ENCODE measurements at places on chromosomes 13 and 19. TPM values are rescaled to one million over a fixed set of nuclear protein-coding genes. Genes with fewer than 3 reads are reported as not detected.

DNA sequence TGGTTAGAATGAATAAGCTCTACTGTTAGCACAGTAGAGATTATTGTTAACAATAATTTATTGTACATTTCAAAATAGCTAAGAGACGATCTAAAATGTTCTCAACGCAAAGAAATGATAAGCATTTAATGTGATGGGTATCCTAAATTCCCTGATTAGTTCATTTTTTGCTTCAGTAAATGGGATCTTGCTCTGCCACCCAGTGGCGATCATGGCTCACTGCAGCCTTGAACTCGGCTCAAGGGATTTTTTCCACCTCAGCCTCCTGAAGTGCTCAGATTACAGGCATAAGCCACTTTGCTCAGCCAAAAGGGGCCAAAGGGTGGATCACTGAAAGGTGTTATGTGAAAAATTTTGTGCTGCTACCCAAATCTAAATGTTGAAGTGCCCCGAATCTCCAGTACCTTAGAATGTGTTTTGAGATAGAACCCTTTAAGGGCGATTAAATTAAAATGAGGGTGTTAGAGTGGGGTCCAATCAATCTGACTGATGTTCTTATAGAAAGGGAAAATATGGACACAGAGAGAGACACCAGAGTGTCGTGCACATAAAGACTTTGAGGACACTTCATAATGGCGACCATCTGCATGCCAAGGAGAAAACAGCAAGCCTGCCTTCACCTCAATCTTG is 31.5 kb upstream of the ZNF766 start:
- H3K4me3 ChIP-seq, result no peak overlapping the region
- no peaks in the 10 kb centered on the region for H3K27me3 ChIP-seq
- H3K27ac ChIP-seq, result no peak overlapping the region

- no peaks in the 10 kb centered on the region for H3K36me3 ChIP-seq
- H3K4me3 ChIP-seq, result no peak overlapping the region
- no peak for DNase-seq
- H3K27ac ChIP-seq, result no peak overlapping the region
Measured at GRCh38 chr13:95471960-95472359, 80.6 kb upstream of the CLDN10 start.

GRCh38 chr13:95505265-95505664 is 47.3 kb upstream of the CLDN10 start:
- H3K36me3 ChIP-seq, result no peaks in the 10 kb centered on the region
- no peak overlapping the region for H3K27ac ChIP-seq
- no peaks in the 10 kb centered on the region for H3K27me3 ChIP-seq
- H3K4me3 ChIP-seq, result no peak overlapping the region
- no peak for DNase-seq
- no peaks in the 10 kb centered on the region for H3K4me1 ChIP-seq

- no peak overlapping the region for H3K27ac ChIP-seq
- no peaks in the 10 kb centered on the region for H3K4me1 ChIP-seq
- H3K36me3 ChIP-seq, result no peaks in the 10 kb centered on the region
- DNase-seq, result no peak
- peaks cover 18% of the 10 kb centered on the region for H3K27me3 ChIP-seq
- no peak overlapping the region for H3K4me3 ChIP-seq
Measured at GRCh38 chr13:33051632-33052031, 35.4 kb downstream of the KL start.

GRCh38 chr19:12952488-12953137 is 4.4 kb downstream of the GADD45GIP1 start:
- H3K4me3 ChIP-seq, result no peak overlapping the region
- peaks cover 42% of the 10 kb centered on the region for H3K36me3 ChIP-seq
- H3K27me3 ChIP-seq, result no peaks in the 10 kb centered on the region
- no peak for DNase-seq

DNA sequence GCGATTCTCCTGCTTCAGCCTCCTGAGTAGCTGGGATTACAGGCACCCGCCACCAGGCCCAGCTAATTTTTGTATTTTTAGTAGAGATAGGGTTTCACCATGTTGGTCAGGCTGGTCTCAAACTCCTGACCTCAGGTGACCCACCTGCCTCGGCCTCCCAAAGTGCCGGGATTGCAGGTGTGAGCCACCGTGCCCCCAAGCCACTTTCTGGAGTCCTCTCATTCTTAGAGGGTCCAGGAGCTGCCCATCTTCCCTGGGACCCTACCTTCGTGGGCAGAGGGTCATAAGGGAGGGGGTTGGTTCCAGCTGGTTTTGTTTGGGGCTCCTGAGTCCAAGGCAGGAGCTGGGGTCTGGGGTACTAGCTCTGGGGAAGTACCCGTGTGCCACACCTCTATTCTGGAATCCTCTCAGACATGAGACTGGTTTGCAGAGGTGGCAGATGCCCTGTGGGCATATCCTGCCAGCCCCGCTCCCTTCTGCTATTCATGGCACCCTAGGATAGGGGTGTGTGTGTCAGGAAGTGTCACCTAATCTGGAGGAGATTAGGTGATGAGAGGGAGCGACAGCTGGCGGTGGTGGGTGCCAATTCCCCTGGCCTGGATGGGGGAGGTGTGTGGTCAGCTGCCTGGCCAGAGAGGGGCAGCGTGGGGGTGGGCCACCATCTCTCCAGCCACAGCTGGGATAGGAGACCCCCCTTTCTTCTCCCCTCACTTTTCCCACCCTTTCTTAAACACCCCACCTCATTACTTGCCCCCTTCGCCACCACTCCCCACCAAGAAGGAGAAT is 2.1 kb downstream of the PRMT1 start:
- H3K4me3 ChIP-seq, result no peak overlapping the region
- peak overlapping the region; percentile 36 for H3K27ac ChIP-seq
- H3K27me3 ChIP-seq, result no peaks in the 10 kb centered on the region
- peaks cover 19% of the 10 kb centered on the region for H3K36me3 ChIP-seq
- no peak for DNase-seq

- DNase-seq, result no peak
- H3K36me3 ChIP-seq, result no peaks in the 10 kb centered on the region
- H3K4me1 ChIP-seq, result no peaks in the 10 kb centered on the region
- H3K27me3 ChIP-seq, result peaks cover 9% of the 10 kb centered on the region
Measured at GRCh38 chr13:99746637-99747402, 224.7 kb downstream of the ZIC5 start.

- no peak overlapping the region for H3K4me3 ChIP-seq
- no peak for DNase-seq
- no peaks in the 10 kb centered on the region for H3K27me3 ChIP-seq
- peak overlapping the region; percentile 47 for H3K27ac ChIP-seq
- H3K4me1 ChIP-seq, result peaks cover 65% of the 10 kb centered on the region
- peaks cover 30% of the 10 kb centered on the region for H3K36me3 ChIP-seq
Measured at GRCh38 chr19:5973867-5974635, 3.9 kb downstream of the RANBP3 start.

DNA sequence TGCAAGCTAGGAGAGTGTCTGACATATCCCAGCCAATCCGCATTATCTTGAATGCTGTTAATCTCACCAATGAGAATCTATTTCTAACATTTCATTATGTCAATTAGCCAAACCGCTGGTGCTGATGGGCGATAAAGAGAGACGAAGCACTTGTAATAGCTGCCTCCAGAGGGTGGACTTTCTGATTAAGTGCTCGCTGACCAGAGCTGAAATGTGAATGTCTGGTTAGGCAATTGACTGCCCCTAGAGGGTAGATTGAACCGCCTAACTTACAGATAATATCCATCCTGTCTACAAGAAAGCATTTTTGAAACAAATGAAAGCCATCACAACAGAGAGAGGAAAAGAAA is 552 bp upstream of the GRWD1 start:
- peaks cover 28% of the 10 kb centered on the region for H3K27me3 ChIP-seq
- H3K36me3 ChIP-seq, result peaks cover 17% of the 10 kb centered on the region
- peaks cover 26% of the 10 kb centered on the region for H3K4me1 ChIP-seq
- no peak for DNase-seq
- peak overlapping the region; percentile 92 for H3K4me3 ChIP-seq

GRCh38 chr19:50198431-50199258 is 4.8 kb upstream of the MYH14 start:
- H3K27ac ChIP-seq, result no peak overlapping the region
- no peaks in the 10 kb centered on the region for H3K4me1 ChIP-seq
- no peak for DNase-seq
- no peaks in the 10 kb centered on the region for H3K36me3 ChIP-seq
- no peak overlapping the region for H3K4me3 ChIP-seq
- H3K27me3 ChIP-seq, result peaks cover 12% of the 10 kb centered on the region

GRCh38 chr13:113926301-113926761 is 47.5 kb downstream of the C13orf46 start:
- no peak overlapping the region for H3K4me3 ChIP-seq
- H3K4me1 ChIP-seq, result peaks cover 8% of the 10 kb centered on the region

GRCh38 chr13:24083722-24084421 is 76.6 kb upstream of the SPATA13 start:
- no peak overlapping the region for H3K27ac ChIP-seq
- H3K36me3 ChIP-seq, result no peaks in the 10 kb centered on the region
- no peaks in the 10 kb centered on the region for H3K4me1 ChIP-seq

DNA sequence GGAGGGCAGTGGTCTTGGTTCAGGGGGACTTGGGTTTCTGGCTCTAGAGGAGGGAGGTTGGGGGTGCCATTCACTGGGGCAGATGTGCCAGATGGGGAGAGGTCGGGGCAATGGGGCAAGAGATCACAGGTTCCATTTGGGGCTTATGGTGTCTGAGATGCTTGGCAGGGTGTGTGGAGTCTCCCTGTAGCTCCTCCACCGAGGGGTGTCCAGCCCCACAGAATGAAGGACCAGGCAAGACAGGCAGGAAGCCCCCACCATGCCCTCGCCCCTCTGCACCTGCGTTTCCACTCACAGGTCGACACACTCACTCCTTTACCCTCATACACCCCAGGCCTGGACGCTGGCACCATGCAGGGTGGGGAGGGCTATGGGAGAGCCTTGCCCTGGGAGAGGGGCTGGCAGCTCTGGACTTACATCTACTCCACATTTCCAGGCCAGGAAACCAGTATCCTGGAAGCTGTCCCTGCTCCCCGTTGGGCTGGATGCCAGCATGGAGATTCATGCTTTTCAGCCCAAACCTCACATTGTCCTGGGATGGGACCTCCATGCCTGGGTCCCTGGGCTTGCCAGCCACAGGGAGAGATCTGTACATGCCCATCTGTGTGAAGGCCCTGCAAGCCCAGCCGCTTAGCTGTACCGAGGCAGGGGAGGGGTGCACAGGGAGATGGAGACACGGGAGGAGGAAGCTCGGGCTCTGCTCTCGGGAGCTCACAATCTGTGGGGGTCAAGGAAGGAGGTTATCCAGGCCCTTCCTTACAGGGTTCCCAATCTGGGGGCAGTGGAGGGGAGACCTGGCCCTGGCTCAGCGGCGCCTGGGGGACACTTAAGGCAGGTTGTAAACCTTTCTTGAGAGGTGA is 77.1 kb downstream of the CHST8 start:
- no peaks in the 10 kb centered on the region for H3K36me3 ChIP-seq
- no peak for DNase-seq
- no peak overlapping the region for H3K4me3 ChIP-seq
- no peaks in the 10 kb centered on the region for H3K4me1 ChIP-seq
- H3K27me3 ChIP-seq, result no peaks in the 10 kb centered on the region

- DNase-seq, result no peak
- H3K4me3 ChIP-seq, result no peak overlapping the region
- H3K27ac ChIP-seq, result no peak overlapping the region
- H3K4me1 ChIP-seq, result no peaks in the 10 kb centered on the region
- H3K36me3 ChIP-seq, result peaks cover 10% of the 10 kb centered on the region
Measured at GRCh38 chr13:45215392-45216077, 14.7 kb upstream of the KCTD4 start.

- peaks cover 3% of the 10 kb centered on the region for H3K27me3 ChIP-seq
- peaks cover 30% of the 10 kb centered on the region for H3K4me1 ChIP-seq
- H3K36me3 ChIP-seq, result no peaks in the 10 kb centered on the region
- DNase-seq, result no peak
- H3K27ac ChIP-seq, result no peak overlapping the region
Measured at GRCh38 chr13:50587115-50587514, 256.4 kb downstream of the DLEU7 start.

- peaks cover 18% of the 10 kb centered on the region for H3K4me1 ChIP-seq
- H3K27me3 ChIP-seq, result peaks cover 21% of the 10 kb centered on the region
- no peak for DNase-seq
- no peak overlapping the region for H3K4me3 ChIP-seq
- no peak overlapping the region for H3K27ac ChIP-seq
Measured at GRCh38 chr13:44652962-44653660, 77.0 kb upstream of the TSC22D1 start.

DNA sequence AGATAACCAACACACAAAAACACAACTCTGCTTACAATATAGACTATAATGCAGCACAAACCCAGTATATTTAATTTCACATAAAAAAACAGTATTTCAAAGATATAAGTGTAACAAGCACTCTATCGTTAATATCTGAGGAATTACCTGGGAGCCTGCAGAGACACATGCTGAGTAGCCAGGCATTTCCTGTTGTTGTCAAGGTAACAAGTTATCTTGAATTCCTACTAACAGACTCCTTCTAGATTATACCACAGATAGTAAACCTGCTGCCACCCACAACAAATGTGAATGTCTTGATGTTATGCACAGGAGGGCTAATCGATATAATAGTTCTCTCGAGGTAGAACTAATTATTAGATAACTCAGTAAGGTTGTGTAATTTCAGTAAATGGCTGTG is 826.0 kb upstream of the PRR20A start:
- no peak overlapping the region for H3K27ac ChIP-seq
- H3K4me3 ChIP-seq, result no peak overlapping the region
- no peaks in the 10 kb centered on the region for H3K27me3 ChIP-seq
- H3K36me3 ChIP-seq, result no peaks in the 10 kb centered on the region
- H3K4me1 ChIP-seq, result no peaks in the 10 kb centered on the region

DNA sequence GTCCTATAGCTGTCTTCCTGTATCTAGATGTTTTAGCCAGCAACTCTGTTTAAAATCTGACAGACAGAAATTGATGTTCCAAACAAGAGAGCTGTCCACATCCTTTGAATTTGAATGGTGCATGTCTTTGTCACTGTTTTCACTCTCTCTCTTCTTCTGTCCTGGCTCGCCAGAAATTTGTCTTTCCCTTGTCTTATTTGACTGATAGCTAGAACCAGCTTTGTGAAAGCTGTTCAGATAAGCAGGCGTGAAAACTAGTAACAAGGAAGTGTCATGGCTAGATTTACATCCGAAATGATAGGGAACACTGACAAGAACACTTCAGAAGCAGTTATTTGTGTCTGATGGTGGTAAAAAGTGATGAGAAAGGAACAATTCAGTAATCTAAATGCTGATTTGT is 354.9 kb upstream of the SLITRK1 start:
- H3K27me3 ChIP-seq, result no peaks in the 10 kb centered on the region
- no peak overlapping the region for H3K4me3 ChIP-seq
- no peak for DNase-seq

- peak overlapping the region; percentile 89 for H3K27ac ChIP-seq
Measured at GRCh38 chr13:48496271-48497161, 36.4 kb downstream of the RCBTB2 start.

The APOC1 gene
- not detected for total RNA-seq

The LRRC25 gene
- not detected for total RNA-seq

The LILRB5 gene
- not detected for total RNA-seq

The SULT2B1 gene
- not detected for total RNA-seq

The ISOC2 gene
- total RNA-seq, result 28.2 TPM

The PSG7 gene
- not detected for total RNA-seq

The VSTM1 gene
- not detected for total RNA-seq

The LILRA1 gene
- not detected for total RNA-seq

The SERTM1 gene
- not detected for total RNA-seq

The ZNF582 gene
- total RNA-seq, result 3.3 TPM

The GTF2F2 gene
- 17.0 TPM for total RNA-seq

The APC2 gene
- total RNA-seq, result 0.03 TPM

The PGLYRP1 gene
- total RNA-seq, result not detected

The MYCBP2 gene
- 122 TPM for total RNA-seq
